T-helper 17 cell (primary cell): ENCODE measurements at places on chromosomes 3 and 15.

- no peak for DNase-seq
Observed at GRCh38 chr3:22887664-22888291, 315.3 kb upstream of the UBE2E2 start.

DNA sequence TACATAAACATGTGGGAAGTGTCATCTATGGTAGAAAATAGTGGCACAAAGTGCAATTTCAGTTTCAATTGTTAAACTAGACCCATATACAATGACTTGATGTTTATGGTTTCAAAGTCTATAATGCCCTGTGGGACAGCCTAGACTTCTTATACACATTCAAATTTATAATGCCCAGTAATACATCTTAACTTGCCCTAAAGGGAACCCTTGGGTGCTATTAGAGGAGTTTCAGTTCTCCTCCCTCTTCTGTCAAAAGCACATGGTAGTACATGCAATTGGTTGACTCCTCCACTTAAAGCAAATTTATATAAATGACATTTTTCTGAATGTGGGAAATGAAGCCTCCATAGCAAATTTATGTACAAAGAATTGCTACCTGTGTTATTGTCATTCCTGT is 30.2 kb upstream of the OR5K4 start:
- DNase-seq = no peak

GRCh38 chr3:187098923-187099512 is 40.3 kb downstream of the RPL39L start:
- no peak for DNase-seq

GRCh38 chr3:13338996-13339395 is 81.1 kb downstream of the NUP210 start:
- no peak for DNase-seq

DNA sequence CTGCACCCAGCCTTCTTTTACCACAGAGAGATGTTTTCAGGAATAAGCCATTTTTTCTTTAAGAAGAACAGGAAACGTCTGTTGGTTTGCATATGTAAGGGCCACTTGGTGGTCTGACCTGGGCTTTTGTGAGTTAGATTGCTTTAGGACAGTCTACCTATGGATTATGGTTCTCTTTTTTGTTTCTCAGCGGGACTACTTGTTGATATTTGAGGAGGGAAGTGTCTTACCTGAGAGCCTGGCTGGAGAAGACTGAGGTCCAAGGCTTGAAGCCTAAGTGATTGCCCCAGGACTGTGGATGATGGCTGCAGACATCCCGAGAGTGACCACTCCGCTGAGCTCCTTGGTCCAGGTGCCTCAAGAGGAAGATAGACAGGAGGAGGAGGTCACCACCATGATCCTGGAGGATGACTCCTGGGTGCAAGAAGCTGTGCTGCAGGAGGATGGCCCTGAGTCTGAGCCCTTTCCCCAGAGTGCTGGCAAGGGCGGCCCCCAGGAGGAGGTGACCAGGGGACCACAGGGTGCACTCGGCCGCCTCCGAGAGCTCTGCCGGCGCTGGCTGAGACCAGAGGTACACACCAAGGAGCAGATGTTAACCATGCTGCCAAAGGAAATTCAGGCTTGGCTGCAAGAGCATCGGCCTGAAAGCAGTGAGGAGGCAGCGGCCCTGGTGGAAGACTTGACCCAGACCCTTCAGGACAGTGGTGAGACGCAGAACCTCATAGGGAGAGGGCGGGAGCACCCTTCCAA is 3.0 kb downstream of the ZSCAN2 start:
- DNase-seq = no peak

DNA sequence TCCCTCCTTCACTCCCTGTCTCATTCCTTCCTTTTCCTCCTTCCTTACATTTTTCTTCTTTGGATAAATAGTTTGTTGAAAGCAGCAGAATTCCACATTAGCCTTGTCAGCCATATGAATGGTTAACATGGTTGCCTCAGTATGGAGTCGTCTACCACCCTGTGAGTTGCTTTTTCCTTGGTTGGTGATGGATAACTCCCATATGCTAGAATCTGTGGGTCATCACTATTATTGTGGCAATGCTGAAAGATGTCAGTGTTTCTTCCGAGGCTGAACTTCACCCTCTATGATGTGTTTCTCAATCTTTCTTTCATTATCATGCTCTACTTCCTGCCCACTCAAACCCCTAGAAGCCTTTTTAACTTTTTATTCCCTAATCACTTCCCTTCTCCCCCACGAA is 481.8 kb upstream of the KCNMB2 start:
- DNase-seq = no peak
